ENCODE measurements at places on chromosomes 6 and 20.
A peak's percentile ranks its signal among the peaks of the same experiment; 100 is the strongest.

- DNase-seq: no peak
Measured at GRCh38 chr6:121365536-121366521, 31.5 kb upstream of the TBC1D32 start.

DNA sequence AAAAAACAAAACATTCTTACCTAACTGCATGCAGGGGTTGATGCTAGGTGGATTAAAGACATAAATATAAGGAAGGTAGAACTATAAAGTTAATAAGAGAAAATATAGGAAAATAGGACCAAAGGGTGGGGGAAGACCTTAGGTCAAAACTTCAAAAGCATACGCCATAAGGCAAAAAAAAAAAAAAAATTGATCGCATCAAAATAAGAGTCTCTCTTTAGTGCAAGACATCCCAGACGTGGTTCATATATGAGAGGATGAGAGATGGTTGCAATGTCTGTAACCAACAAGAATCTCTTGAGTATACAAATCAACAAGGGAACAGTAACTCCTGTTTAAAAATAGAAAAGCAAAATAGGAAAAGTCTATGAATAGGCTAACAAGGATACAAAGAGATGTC, 8.5 kb downstream of the BAG2 start:
- no peak for DNase-seq

- no peak for DNase-seq
Measured at GRCh38 chr20:60993433-60994044, 258.5 kb upstream of the CDH4 start.

DNA sequence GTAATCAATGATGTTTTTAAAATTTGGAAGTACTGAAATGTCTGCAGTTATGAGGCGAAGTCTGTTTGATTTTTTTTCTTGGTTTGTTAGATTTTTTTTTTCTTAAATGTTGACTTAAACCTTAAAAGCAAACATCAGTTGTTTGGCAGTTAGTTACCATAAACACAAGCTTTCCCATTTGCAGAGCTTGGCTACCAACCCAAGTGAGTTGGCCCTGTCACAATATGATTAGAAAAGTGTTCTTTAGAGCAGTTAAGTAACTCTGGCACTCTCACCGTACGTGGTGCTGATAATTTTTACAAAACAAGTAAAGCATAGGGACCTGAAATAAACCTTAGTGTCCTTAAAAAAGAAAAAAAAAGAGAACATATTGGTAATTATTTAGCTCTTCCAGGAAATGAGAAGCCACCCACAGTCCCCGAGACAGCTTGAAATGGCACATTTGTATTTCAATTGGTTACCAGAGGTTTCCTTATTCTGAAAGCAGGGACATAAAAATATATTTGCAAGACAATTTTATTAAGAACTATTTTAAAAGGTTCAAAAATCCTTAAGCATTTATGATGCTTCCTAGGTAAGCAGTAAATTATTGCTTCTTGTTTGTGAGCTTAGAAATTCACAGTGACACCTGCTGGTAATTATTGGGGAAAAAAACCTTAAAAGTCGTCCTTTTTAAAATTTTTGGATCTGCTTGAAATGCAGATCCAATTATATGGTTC, 3.9 kb downstream of the HEY2 start:
- DNase-seq: peak; percentile 69

GRCh38 chr6:41599852-41600445, 38.3 kb upstream of the MDFI start:
- DNase-seq: no peak

DNA sequence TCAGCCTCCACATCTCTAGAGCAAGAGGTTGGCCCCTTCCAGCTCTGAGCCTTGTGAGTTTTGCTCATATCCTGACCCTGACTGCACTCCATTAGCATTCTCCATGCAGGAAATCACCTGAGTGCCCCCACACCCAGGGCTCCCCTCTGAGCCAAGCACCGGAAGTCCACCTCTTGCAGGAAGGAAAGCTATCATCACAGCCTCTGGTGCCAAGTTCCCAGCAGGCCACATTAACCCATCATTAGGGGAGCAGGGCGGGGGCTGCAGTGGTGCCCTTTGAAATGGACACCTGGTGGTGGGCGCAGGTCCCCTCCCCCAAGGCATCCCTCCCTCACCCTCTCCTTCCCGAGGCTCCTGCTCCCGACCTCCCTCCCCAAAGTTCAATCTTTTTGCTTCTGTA, 16.1 kb downstream of the GRM4 start:
- DNase-seq: no peak

DNA sequence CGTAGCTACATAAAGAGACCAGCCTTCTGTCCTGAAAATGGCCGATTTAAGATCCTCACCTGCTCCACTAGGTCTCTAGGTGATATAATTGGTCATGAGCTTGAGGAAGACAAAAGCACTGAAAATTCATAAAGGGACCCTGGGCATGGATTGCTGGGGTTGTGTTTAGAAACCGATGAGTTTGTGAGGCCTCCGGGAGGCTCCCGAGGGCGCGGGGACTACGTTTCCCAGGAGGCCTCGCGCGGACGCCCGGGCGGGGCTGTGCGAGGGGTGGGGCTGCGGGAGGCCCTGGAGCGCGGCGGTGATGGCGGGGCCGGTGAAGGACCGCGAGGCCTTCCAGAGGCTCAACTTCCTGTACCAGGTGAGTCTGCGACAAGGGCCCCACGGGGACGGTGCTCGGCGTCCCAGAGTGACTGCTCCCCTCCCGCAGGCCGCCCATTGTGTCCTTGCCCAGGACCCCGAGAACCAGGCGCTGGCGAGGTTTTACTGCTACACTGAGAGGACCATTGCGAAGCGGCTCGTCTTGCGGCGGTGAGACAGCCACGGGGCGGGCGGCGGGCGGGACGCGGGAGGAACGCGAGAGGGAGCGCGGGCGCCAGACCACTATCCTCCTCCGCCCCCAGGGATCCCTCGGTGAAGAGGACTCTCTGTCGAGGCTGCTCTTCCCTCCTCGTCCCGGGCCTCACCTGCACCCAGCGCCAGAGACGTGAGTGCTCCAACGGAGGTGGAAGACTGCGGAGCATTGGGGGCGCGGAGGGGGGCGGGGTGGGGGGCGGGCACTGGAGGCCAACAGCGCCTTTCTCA, at the start of gene RPP21:
Gene RPP21 (plus strand): TSS at position 289 of the 804 bp plus-strand sequence. CDS start 16 bp downstream, at position 305.
- DNase-seq: no peak

DNA sequence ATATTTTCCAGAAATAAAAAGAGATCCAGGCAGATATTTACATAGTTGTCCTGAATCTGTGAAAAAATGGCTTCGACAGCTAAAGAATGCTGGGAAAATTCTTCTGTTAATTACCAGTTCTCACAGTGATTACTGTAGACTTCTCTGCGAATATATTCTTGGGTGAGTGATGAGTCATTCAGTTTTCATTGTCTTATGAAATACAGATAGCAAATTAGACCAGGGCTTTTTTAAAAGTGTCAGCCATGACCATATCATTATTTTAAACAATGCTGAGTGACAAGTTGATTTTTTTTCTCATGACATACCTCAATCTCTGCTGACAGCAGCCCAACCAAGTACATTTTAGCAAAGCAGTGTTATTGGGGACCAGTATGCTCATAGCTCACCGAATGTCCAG, 32.8 kb downstream of the TSPYL4 start:
- DNase-seq: no peak

GRCh38 chr6:22451962-22452361, 117.4 kb upstream of the HDGFL1 start:
- no peak for DNase-seq

- no peak for DNase-seq
Measured at GRCh38 chr20:49704932-49705336, 8.7 kb downstream of the B4GALT5 start.

DNA sequence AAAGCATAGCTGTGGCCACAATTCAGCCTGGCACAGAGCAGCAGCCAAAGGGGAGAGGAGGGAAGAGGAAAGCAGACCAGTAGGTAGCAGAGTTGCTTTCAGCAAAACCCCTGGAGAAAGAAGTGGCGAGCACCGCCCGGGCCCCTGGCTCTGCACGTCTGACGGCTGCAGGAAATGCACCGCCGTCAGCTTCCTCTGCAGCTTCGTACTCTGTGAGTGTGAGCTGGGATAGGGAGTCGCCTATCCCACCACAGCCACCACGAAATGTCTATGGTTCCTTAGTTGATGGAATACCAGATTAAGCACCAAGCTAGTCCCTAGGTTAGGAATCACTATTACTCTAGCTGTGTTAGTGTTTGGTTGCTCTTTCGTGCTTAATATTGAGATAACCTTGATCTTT, 79.9 kb upstream of the NAA20 start:
- no peak for DNase-seq

GRCh38 chr20:45545754-45546453, 1.3 kb downstream of the EPPIN start:
- no peak for DNase-seq

- DNase-seq: peak; percentile 96
Measured at GRCh38 chr20:40468759-40469158, 220.3 kb downstream of the MAFB start.

- peak; percentile 69 for DNase-seq
Measured at GRCh38 chr6:109308018-109308492, 74.2 kb downstream of the CD164 start.

GRCh38 chr6:4678506-4679300, 97.5 kb upstream of the CDYL start:
- no peak for DNase-seq

GRCh38 chr6:110949679-110950285, 8.7 kb upstream of the GTF3C6 start:
- no peak for DNase-seq

- DNase-seq: no peak
Measured at GRCh38 chr6:98514796-98515195, 319.6 kb upstream of the POU3F2 start.

DNA sequence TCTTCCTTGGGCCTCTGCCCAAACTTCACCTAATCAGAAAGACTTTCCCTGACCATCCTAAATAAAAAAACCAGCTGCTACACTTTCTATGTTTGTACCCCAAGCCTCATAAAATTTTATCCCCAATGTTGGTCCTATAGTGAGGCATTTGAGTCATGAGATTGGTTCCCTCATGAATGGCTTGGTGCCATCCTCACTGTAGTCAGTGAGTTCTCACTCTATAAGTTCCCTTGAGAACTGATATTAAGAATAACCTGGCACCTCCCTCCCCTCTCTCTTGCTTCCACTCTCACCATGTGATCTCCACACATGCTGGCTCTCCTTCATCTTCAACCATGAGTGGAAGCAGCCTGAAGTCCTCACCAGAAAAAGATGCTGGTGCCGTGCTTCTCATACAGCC, 316.9 kb upstream of the PRDM1 start:
- no peak for DNase-seq

GRCh38 chr6:155093430-155093829, 98.3 kb downstream of the TIAM2 start:
- DNase-seq: no peak

DNA sequence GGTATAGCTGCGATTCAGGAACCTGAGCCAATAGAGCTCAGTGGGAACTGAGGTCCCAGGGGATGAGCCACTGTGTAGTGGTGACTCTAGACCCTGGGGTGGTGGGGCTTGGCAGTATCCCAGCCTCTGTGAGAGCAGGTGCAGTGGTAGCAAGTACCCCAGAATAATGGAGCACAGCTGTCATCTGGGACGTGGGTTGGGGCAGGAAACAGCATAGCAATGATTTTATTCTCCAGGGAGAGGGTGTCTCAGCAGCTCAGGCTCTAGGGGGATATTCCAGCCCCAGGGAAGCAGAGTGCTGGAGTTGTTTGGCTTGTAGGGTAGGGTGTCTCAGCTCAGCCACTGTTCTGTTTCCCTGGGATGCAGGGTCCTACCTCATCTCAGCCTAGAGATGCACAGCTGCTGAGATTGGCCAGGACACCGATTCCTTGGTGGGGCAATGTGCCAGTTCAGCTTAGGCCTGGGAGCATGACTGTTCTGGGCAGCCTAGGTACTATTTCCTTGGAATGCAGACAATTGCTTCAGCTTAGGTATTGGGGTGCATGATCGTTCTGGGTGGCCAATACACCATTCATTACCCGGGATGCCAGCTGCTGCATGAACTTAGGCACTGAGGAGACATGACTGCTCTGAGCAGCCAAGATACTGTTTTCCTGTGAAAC, 34.0 kb upstream of the NUP153 start:
- DNase-seq: no peak

DNA sequence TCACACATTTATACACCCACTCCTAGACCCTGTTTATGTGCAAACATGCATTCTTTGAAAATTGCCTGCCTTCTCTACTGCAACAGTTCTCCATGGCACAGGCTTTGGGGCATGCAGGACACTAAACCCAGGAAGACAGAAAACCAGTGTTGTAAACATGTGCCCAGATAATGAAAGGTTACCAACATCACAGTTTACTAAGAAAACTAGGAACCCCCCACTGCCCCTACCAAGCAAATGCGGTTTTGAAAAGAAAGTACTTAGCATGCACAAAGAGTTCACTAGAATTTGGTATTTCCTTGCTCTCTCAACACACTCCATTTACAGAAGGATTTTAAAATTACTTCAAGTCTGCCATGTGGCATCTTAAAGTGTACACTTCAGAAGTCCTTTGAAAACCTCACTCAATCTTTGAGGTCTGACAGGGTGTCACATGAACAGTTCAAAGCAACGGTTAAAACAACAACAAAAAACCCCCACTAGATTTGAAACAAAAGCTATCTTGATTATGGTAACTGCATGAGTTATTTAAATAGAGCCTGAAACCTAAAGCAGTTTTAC, 245.0 kb downstream of the GMPR start:
- DNase-seq: no peak

- no peak for DNase-seq
Measured at GRCh38 chr6:15285682-15286294, 39.9 kb downstream of the JARID2 start.

DNA sequence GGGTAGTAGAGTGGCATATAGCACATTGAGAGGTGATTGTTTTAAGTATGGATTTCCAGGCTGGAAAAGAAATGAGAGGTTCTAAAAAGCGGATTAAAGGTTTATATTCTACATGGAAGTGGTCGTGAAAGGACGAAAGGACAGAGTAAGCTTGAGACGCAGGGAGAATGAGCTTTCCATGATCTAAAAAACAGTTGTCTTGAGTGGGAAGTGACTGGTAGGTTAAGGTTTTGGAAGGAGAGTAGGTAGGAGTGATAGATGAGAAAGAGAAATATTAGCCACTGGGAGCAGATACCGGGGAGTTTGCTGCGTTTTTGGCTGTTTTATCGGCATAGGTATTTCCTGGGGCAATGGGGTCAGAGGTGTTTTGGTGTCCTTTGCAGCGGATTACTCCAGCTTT, 750.6 kb upstream of the ADGRB3 start:
- DNase-seq: no peak
